ENCODE measurements at places on chromosomes 7 and 10.
A peak's percentile ranks its signal among the peaks of the same experiment; 100 is the strongest.

GRCh38 chr7:41881331-41882130, 178.6 kb upstream of the INHBA start:
- DNase-seq, result peak; percentile 62

GRCh38 chr7:40680657-40681056, 545.9 kb downstream of the SUGCT start:
- no peak for DNase-seq

DNA sequence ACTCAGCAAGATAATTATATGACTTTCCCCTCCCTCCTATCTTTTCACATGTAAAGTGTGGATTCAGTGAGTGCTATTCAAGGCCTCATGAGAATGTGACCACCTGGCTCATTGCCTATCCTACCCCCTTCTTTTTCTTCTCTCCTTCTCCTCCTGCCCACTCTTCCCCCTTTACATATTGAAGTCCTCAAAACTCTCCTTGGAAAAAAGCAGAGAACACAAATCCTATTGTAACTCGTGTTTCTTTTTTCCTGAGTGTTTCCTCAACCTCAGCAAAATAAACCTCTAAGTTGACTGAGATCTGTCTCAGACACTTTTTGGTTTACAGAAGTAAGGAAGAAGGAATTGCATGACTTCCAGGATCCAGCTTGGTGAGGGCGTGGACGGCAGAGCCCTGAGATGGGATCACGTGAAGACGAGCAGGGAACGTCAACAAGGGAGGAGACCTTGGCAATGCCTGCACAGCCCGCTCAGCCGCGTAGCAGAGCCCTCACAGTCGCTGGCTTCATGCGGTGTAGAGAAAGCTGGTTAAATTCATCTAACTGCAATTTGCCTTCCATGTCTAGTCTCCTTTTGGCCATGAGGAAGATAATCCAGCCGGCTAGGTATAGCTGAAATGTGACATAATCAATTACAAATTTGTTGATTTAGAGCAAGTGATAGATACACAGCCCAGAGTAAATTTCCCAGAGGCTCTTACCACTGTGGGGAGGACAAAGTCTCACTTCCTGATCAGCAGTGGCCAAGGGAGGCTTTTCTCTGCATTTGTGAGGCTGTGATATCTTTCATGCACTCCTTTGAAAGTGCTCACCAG, 75.7 kb downstream of the LYZL2 start:
- no peak for DNase-seq

DNA sequence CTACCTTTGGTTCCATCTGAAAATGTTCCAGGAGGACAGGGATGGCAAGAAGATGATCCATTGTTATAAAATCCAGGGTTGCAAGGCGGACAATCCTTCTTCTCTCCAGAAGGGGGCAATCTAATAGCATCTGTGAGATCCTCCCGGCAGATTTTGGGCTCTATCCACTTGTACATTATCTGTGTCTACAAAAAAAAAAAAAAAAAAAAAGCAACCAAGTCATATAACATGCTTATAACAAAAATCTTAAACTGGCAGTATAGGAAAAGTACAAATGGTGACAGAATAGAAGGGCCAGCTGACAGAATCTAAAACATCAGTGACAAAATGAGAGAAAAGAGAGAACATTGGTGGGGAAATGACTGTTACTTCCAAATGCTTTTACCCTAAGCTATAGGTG, 132.7 kb downstream of the ELAPOR2 start:
- DNase-seq, result peak; percentile 39

GRCh38 chr10:124595143-124595883, 133.7 kb downstream of the LHPP start:
- no peak for DNase-seq

- no peak for DNase-seq
These were observed 169.7 kb upstream of the PPP1R3A start for GRCh38 chr7:114088470-114088940.

- no peak for DNase-seq
These were observed 265.0 kb downstream of the ADARB2 start for GRCh38 chr10:1472178-1472958.

DNA sequence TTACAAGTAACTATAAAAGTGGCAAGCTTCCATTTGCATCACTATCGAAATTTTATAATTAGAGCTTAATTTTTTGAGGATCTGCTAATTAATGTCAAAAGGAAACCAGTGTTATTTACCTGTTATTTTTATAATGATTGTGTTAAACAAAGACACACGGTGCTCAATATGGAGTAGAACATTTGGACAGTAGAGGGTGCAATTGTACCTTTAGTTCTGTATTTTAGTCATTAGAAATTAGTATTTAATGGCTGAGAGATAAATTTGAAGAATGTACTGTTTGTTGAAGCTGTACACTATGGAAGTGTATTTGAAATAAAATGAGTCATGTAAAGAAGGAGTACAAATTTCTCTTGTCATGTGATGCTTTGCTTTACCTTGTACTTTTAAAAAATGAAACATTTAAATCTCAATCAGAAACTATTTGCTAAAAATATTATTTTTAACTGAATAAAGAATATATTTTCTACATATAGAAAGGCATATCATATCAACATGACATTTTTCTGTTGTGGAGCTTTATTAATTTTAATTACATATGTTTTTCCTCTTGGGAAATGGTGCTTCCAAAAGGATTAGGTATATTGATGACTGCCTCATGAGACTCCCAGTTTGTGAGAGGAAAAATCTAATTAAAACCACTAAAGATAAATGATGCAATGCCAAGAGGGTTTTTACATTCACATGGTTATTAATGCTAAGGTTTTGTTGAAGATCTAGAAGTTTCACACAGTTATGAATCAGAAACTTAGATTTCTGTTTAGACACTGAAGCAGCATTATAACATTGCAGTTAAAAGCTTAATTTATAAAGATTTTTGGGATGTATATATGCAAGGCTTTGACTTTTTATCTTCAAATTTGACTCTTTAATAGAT, 10.4 kb upstream of the PRKG1 start:
- no peak for DNase-seq

- DNase-seq, result no peak
These were observed 6.3 kb upstream of the UNCX start for GRCh38 chr7:1226186-1226901.

GRCh38 chr10:86335257-86335656, 31.3 kb downstream of the GRID1 start:
- DNase-seq, result no peak
